ENCODE measurements at places on chromosomes 3 and 15.

DNA sequence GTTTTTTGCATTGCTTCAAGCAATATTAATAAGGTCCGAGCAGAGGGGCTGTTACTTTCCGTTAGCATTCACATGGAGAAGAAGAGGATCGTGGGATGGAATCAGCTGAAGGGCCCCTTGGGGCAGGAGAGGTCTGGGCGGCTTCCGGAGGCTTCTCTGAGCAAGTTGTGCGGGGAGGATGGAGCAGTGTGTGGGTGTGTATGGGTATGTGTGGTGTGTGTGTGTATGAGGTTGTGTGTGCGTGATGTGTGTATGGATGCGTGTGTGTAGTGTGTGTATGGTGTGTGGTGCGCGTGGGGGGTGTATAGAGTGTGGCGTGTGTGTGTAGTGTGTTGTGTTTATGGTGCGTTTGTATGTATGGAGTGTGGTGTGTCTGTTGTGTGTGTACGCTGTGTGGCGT lies 25.8 kb downstream of the GABRA5 start:
- no peak for DNase-seq

GRCh38 chr3:150216041-150216811 lies 191.9 kb upstream of the TSC22D2 start:
- DNase-seq: peak; percentile 97

DNA sequence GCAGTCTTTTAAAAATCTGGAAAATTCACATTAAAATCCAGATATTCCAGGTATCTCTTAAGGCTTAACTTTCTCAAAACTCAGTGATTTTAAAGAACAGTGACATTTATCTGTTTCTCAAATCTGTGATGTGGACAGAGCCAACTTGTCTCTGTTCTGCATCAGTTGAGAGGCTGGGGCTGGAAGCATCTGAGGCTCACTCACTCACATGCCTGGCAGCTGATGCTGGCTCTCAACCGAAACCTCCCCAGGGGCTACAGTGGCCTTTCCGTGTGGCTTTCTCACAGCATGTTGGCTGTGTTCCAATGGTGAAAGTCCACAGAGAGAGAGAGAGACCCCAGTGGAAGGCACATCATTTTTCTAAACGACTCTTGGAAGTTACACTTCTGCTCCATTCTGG lies 53.5 kb downstream of the CEMIP start:
- no peak for DNase-seq

DNA sequence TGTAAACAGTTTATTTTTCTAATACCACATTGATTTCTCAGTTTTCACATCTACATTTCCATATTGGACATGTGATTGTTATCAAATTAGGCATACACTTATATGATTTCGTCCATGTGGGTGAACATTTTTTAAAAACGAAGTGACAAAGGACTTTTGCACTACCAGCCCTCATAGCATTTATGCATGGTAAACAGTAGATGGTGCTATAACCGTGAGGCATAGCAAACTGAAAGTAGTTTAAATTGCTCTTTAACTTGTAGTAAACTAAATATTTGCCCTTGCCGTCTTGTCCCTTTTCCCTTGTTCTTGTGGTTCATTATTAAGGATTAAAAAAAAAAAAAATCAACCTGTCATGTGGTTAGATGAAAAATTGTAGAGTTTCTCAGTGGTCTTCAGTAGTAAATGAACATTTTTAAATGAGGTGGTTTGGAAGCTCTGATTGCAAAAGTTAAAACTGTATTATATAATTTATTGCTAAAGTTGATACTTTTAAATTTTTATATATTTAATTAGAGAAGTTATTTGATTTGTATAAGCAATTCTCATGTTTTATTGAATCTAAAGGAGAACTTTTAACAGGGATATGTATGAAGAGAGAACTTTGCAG lies 24.0 kb downstream of the STX19 start:
- no peak for DNase-seq

DNA sequence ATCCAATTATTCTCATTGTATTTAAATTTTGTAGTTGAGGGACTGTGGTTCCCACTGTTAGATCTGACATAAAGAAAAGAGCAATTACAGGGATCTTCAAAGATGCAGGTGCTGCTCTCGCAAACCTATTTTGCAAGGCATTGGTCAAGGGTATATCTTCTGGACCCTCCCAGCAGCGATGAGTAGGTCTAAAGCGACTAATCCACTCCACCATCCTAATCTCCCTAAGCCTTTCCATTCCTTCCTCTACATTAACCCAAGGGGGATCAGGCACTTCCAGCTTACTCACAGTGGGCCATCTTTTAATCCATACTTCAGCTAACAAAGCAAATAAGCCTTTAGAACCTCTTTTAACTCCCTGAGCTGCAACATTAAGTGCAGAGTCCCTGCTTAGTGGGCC lies 37.0 kb upstream of the CPOX start:
- DNase-seq: no peak

- DNase-seq: no peak
Measured at GRCh38 chr3:98741121-98741716, 21.9 kb upstream of the ST3GAL6 start.

GRCh38 chr3:197173620-197174019 lies 124.8 kb downstream of the DLG1 start:
- DNase-seq: no peak
